ENCODE measurements at places on chromosomes 13 and 19. TPM values are rescaled to one million over a fixed set of nuclear protein-coding genes. Genes with fewer than 3 reads are reported as not detected.

GRCh38 chr13:45918597-45918996, 67.0 kb upstream of the SIAH3 start:
- DNase-seq, result no peak

GRCh38 chr13:25762281-25762680, 289.5 kb downstream of the SHISA2 start:
- DNase-seq, result no peak

- no peak for DNase-seq
These were observed 4.1 kb upstream of the SOX1 start for GRCh38 chr13:112062571-112063570.

DNA sequence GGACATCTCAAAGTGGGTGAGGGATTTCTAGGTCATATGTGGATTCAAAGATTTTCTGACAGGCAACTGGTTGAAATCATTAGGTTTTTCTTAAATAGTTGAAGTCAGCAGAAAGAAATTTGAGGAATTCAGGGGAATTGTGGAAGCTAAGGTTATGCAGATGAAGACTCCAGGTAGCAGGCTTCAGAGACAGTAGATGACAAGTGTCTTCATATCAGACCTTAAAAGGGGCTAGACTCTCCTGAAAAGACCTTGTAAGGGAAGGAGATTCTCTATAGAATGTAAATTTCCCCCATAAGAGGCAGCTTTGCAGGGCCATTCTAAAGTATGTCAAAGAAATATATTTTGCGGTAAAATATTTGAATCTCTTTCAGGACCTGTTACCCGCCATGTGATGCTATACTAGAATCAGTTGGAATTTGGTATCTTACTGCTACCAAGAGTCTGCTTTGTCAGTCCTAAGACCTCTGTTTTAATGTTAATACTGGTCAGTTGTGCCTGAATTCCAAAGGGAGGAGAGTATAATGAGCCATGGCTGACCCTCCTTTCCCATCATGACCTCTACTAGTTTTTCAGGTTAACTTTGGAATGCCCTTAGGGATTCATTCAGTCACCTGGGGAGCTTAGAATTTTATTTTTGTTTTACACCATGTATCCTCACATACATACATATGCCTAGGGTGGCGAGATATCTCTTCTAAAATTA, 1115.5 kb upstream of the SLC10A2 start:
- DNase-seq, result no peak

DNA sequence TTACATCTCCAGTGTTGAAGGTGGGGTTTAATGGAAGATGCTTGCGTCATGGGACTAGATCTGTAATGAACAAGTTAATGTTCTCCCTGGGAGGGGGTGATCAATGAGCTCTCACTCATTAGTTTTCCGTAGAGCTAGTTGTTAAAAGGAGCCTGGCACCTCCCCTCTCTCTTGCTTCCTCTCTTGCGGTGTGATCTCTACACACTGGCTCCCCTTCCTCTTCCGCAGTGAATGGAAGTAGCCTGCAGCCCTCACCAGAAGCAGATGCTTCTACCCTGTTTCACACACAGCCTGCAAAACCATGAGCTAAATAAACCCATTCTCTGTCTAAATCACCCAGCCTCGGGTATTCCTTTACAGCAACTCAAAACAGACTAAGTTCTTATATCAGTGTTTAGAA, 318.8 kb downstream of the SLITRK1 start:
- no peak for DNase-seq

GRCh38 chr13:82010780-82011179, 1669.9 kb upstream of the SPRY2 start:
- no peak for DNase-seq

Gene GPALPP1
- 33.5 TPM for total RNA-seq

Gene KANK2
- 3.9 TPM for total RNA-seq

Gene N4BP2L1
- 17.7 TPM for total RNA-seq

GRCh38 chr13:33677215-33677614, 140.7 kb upstream of the RFC3 start:
- no peak for DNase-seq
